ENCODE measurements at places on chromosomes 7 and 10.
A peak's percentile ranks its signal among the peaks of the same experiment; 100 is the strongest.

DNA sequence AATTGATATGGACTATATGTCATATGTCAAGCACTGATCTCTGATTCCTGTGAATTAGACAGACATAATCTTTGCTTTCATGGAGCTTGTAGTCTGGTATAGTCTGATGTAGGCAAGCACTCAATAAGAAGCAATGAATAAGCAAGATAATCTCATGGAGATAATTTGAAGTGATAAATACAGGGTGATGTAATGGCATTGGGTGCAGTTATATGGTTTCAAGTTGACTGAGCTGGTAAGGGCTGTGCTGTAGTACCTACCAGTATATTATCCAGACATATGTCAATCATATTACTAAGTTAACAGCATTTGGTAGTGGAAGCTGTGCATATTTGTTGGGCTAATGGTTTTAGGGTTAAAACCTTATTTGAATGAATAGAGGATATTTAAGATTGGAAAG, 117.5 kb upstream of the PRPS1L1 start:
- H3K36me3 ChIP-seq = no peaks in the 10 kb centered on the region
- no peaks in the 10 kb centered on the region for H3K27me3 ChIP-seq
- H3K4me1 ChIP-seq = no peaks in the 10 kb centered on the region
- H3K4me3 ChIP-seq = no peak overlapping the region

GRCh38 chr7:144410441-144410840, 6.9 kb upstream of the NOBOX start:
- no peaks in the 10 kb centered on the region for H3K27me3 ChIP-seq
- no peaks in the 10 kb centered on the region for H3K36me3 ChIP-seq
- no peak overlapping the region for H3K27ac ChIP-seq

GRCh38 chr10:4397337-4397736, 428.7 kb upstream of the AKR1E2 start:
- H3K27me3 ChIP-seq = no peaks in the 10 kb centered on the region
- H3K4me1 ChIP-seq = no peaks in the 10 kb centered on the region
- no peak for DNase-seq
- no peak overlapping the region for H3K4me3 ChIP-seq

GRCh38 chr7:148854983-148855382, 29.1 kb downstream of the EZH2 start:
- no peaks in the 10 kb centered on the region for H3K36me3 ChIP-seq
- no peak overlapping the region for H3K4me3 ChIP-seq
- H3K27ac ChIP-seq = no peak overlapping the region
- no peaks in the 10 kb centered on the region for H3K27me3 ChIP-seq
- no peak for DNase-seq
- no peaks in the 10 kb centered on the region for H3K4me1 ChIP-seq

DNA sequence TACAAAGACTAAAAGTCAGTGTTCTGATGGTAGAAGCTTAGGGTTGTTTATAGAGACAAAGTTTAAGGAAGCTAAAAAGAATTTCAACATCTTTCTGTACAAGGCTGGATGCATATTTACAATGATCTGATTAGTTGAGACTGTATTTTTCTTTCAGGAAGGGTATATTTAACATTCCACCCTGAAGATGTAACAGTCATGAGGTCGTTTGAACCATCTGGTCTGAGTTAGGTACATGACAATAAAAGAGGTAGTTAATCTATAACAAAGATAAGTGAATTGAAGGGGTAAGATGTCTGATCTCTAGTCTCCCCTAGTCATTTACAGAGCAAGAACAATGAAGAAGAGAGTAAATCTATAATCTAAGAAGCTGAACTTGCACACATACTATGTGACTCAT, 821.2 kb downstream of the CNTNAP2 start:
- DNase-seq = no peak
- no peaks in the 10 kb centered on the region for H3K36me3 ChIP-seq
- H3K4me1 ChIP-seq = no peaks in the 10 kb centered on the region
- H3K27ac ChIP-seq = no peak overlapping the region
- H3K27me3 ChIP-seq = no peaks in the 10 kb centered on the region
- H3K4me3 ChIP-seq = no peak overlapping the region

GRCh38 chr7:112381311-112382091, 68.8 kb upstream of the IFRD1 start:
- H3K36me3 ChIP-seq = no peaks in the 10 kb centered on the region
- H3K4me1 ChIP-seq = no peaks in the 10 kb centered on the region
- DNase-seq = no peak
- no peaks in the 10 kb centered on the region for H3K27me3 ChIP-seq

GRCh38 chr10:4101918-4102654, 317.1 kb upstream of the KLF6 start:
- H3K4me1 ChIP-seq = no peaks in the 10 kb centered on the region
- no peaks in the 10 kb centered on the region for H3K27me3 ChIP-seq
- H3K4me3 ChIP-seq = no peak overlapping the region

DNA sequence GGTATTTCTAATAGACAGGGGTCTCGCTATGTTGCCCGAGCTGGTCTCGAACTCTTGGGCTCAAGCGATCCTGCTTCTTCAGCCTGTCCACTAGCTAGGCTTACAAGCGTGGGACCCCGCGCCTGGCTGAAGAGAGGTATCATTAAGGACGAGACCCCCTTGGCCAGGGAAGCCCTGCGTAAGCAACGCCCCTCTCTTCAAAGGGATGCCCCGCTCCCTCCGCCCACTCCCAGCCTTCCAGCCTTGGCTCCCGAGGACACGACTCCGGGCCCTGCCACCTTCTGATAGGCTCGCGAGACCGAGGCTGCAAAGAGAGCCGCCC, 220 bp upstream of the ZKSCAN5 start:
- peaks cover 10% of the 10 kb centered on the region for H3K4me1 ChIP-seq
- H3K27me3 ChIP-seq = no peaks in the 10 kb centered on the region
- peak overlapping the region; percentile 70 for H3K27ac ChIP-seq
- no peak for DNase-seq
- no peaks in the 10 kb centered on the region for H3K36me3 ChIP-seq
- H3K4me3 ChIP-seq = peak overlapping the region; percentile 76

GRCh38 chr7:90672210-90672609, 76.1 kb downstream of the CDK14 start:
- H3K36me3 ChIP-seq = no peaks in the 10 kb centered on the region
- no peak overlapping the region for H3K27ac ChIP-seq
- no peak for DNase-seq
- H3K4me3 ChIP-seq = no peak overlapping the region

DNA sequence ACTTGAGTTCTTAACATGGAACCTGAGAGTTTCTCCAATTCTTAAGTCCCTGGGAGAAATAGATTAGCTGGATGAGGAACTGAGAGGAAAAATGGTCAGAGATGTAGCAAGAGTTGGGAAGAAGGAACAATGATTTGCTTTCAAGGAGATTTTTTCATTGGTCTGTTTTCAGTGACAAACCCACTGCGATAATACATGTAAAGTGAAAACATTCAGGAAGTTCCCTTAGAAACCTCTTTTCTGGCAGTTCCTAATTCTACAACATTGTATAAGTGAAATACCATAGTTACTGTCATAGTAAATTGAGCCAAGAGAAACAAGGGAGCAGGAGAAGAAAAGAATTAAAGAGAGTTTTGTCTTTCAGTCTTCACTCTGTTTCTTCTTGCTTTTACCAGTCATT, 12.1 kb upstream of the MAGI2 start:
- no peaks in the 10 kb centered on the region for H3K4me1 ChIP-seq
- no peaks in the 10 kb centered on the region for H3K27me3 ChIP-seq
- no peak overlapping the region for H3K27ac ChIP-seq
- no peaks in the 10 kb centered on the region for H3K36me3 ChIP-seq

- no peaks in the 10 kb centered on the region for H3K4me1 ChIP-seq
- H3K27ac ChIP-seq = no peak overlapping the region
- DNase-seq = no peak
- no peaks in the 10 kb centered on the region for H3K36me3 ChIP-seq
- no peak overlapping the region for H3K4me3 ChIP-seq
- H3K27me3 ChIP-seq = no peaks in the 10 kb centered on the region
Observed at GRCh38 chr10:42112331-42113157, 525.8 kb downstream of the ZNF33B start.

DNA sequence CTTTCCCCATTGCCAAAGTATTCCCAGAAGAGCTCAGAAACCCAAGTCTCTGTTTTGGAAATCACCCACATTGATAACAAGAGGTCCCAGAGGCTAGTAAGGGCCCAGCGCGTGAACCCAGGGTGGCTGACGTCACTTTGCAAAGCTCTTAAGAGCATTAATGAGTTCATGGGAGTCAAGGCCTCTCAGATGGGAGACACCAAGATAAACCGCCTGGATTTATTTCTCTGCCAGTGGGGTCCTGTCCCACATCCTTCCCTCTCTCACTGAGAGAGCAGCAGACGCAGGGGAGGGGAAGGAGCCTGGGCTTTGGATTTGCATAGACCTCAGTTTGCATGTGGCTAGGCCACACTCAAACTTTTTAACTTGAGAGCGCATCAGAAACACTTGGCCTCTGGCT, 184.8 kb upstream of the PDE1C start:
- no peaks in the 10 kb centered on the region for H3K27me3 ChIP-seq
- H3K27ac ChIP-seq = no peak overlapping the region
- H3K4me1 ChIP-seq = no peaks in the 10 kb centered on the region
- H3K4me3 ChIP-seq = no peak overlapping the region
- no peak for DNase-seq
- H3K36me3 ChIP-seq = no peaks in the 10 kb centered on the region

- no peak for DNase-seq
- no peak overlapping the region for H3K4me3 ChIP-seq
- peaks cover 25% of the 10 kb centered on the region for H3K4me1 ChIP-seq
- peak overlapping the region; percentile 44 for H3K27ac ChIP-seq
- no peaks in the 10 kb centered on the region for H3K36me3 ChIP-seq
Observed at GRCh38 chr10:118725886-118726500, 28.8 kb downstream of the CACUL1 start.

DNA sequence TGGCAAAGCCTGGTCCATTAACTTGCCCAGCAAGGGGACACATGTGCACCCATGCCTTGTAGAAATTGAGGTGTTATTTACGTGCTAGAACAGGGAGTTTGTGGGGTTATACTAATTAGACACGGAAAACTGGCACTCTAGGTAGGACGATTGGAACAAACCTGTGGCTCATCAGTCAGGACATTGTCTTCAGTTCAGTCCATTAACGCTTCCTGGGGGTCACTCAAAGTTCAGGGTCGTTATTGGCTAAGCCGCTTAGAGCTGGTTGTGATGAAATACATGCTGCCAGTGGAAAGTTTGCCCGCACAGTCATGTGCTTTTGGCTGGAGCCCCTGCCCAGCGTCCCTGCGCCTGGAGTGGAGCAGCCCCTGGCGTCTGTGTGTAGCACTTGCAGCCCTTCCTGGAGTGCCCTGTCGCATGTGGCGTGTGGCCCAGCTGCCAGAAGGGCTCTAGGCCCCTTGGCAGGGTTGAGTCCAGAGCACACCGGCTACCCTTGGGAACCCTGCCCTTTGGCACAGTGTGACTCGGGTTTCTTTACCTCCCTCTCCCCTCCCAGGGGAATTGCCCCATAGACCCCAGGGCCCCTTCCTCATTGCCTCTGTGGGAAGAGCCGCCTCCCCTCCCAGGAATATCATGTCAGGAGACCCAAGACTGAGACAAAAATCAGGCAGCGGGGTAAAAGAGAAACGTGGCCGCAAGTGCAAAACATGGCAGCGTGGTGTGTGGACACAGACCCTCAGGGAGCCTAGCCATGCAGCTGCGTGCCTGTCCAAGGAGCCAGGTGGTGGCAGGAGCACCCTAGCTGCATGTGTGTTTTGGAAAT, 9.8 kb downstream of the ZNF775 start:
- H3K4me1 ChIP-seq = no peaks in the 10 kb centered on the region
- no peaks in the 10 kb centered on the region for H3K36me3 ChIP-seq
- H3K27me3 ChIP-seq = no peaks in the 10 kb centered on the region
- peak; percentile 94 for DNase-seq
- no peak overlapping the region for H3K4me3 ChIP-seq

DNA sequence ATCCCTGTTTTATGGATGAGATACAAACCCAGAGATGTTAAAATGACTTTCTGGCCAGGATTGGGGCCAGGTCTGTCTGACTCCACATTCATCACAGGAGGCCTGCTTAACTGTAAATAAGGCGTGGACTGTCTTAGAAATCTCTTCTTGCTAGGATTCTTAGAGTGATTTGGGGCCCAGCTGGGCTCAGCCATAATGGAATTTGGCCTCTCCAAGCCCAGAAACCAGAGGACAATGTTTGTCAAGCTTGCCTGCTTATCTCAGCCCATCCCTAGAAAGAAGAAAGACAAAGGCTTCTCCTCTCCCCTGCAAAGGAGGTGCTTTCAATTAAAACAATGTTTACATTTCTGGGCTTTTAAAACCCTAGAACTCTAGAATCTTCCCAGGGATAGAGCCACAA, 2.9 kb downstream of the HABP2 start:
- H3K4me3 ChIP-seq = no peak overlapping the region
- H3K27ac ChIP-seq = no peak overlapping the region
- no peaks in the 10 kb centered on the region for H3K27me3 ChIP-seq
- H3K36me3 ChIP-seq = no peaks in the 10 kb centered on the region
- H3K4me1 ChIP-seq = peaks cover 6% of the 10 kb centered on the region
- DNase-seq = no peak

DNA sequence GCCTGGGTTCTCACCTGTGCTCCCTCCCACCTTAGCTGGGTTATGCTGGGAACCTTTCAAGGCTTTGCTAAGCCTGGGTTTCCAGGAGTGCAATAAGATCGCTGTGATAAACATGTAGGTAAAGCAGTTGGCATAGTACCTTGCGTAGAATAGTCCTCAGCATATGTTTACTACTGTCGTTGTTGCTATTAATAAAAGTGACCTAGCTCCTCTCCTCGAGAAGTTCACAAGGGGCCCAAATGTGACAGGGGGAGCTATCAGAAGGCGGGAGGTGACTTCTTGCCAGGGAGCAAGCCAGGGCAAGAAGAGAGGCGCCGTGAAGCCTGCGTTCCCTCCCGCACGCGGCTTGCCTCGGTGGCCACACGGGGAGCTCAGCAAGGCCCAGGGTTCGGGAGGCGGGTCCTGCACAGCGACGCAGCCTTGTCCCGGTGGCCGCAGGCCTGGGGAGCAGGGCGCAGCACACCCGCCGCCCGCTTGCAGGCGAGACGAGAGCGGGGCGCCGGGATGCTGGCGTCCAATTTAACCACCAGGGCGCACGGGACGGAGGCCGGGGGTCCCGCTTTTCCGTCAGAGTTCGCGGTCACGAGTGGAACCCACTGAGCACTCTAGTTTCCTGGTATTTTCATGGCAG, 106.2 kb downstream of the SNX10 start:
- H3K4me1 ChIP-seq = no peaks in the 10 kb centered on the region
- no peak for DNase-seq
- no peaks in the 10 kb centered on the region for H3K27me3 ChIP-seq
- peak overlapping the region; percentile 81 for H3K27ac ChIP-seq

DNA sequence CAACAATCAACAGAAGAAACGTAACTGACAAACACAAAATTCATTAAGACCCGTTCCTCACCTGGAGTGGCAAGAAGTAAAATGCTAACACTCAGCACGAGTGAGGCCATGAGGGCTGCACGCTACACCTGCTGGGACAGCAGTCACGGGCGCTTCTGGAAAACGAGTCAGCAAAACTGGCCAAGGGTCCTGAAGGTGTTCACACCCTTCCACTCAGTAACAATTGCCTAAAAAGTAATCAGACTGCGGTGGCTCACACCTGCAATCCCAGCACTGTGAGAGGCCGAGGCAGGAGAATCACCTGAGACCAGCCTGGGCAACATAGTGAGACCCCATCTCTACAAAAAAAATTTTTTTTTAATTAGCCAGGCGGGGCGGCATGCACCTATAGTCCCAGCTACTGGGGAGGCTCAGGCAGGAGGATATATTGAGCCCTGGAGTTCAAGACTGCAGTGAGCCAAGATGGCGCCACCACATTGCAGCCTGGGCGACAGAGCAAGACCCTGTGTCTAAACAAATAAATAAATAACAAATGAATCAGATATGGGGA, 199.1 kb downstream of the MAD1L1 start:
- no peaks in the 10 kb centered on the region for H3K4me1 ChIP-seq
- DNase-seq = peak; percentile 14
- H3K4me3 ChIP-seq = no peak overlapping the region
- H3K27me3 ChIP-seq = no peaks in the 10 kb centered on the region
- H3K36me3 ChIP-seq = no peaks in the 10 kb centered on the region
